ENCODE measurements at places on chromosomes 2 and 18.

- no peak for DNase-seq
Measured at GRCh38 chr2:11998218-11998617, 251.8 kb downstream of the LPIN1 start.

DNA sequence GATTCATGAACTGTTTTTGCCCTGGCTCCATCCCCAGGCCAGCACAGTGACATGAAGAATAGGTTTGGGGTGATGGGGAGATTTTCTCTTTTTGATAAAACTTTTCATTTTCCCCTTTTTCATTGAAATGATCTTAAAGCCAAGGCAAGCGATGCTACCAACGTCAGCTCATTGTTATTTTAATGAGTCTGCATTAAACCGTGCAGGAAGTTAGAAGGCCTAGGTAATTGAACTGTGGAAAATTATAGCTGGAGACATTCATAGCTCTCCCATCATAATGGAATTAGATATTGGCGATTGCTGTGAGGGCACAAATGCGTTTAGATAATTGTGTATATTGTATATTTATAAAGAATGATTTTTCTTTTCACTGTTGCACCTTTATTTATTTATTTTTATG is 33.2 kb downstream of the SMARCAL1 start:
- no peak for DNase-seq

DNA sequence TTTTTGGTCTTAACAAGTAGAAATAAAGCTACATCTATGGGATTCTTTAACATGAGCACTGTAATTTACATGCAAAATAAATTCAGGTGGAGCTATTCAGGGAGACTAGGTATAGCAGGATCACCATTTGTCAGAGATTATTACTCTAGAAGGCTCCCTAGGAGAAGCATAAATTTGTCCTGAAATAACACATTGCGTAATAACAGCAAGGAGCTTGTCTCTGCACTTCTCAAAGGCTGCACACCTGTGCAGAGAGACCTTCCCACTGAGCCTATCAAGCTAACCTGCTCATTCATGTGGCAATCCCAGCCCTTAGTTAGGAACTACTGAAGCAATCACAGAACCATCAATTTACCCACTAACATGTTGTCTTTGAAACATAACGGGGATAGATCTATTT is 437.4 kb upstream of the MC4R start:
- no peak for DNase-seq

DNA sequence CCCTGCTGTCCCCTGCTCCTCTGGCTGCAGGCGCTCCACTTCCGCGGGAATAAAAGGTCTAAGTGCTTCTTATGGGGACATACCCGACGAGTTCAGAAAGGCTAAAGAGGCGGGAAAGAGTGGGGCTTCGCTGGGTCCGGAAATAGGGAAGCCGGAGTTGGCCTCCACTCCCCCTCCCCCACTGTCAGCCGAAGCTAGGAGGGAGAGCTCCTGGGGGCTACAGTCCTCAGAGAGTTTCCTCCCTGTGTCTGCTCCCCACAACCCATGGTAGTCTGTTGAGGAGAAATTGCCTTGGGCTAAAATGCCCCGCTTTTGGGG is 7.2 kb downstream of the GAD1 start:
- DNase-seq: no peak

GRCh38 chr18:40016405-40016804 is 1938.6 kb upstream of the PIK3C3 start:
- no peak for DNase-seq

- DNase-seq: peak; percentile 21
Measured at GRCh38 chr2:236665572-236666118, 96.0 kb downstream of the ACKR3 start.

DNA sequence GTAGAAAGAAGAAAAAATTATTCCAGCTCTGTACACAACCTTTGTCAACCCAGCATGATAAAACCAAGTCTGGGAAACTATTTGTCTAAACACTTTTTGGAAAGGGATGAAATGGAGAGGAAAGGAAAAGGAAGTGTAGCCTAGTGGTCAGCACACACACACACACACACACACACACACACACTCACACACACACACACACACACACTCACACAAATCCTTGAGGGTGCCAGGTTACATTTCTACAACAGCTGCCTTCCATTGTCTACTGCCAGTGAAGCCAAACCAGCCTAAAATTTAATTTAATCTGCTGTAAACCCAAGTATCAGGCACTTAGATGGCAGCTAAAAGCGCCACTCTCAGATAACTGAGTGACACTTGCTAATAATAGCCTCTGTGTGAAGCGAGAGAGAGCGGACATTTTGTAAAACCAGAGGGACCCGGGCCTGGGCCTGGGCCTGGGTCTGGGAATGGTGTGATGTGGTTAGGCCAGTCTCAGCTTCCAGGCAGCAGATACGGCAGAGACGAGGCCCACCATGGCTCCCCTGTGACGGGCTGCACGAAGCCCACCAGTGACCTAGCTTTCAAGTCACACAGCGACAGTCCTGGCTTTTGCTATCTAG is 32.4 kb downstream of the BCL11A start:
- DNase-seq: no peak

GRCh38 chr2:233002829-233003657 is 10.0 kb downstream of the NGEF start:
- DNase-seq: no peak

GRCh38 chr2:73862987-73863386 is 29.8 kb upstream of the ACTG2 start:
- no peak for DNase-seq

GRCh38 chr2:134690629-134691215 is 28.1 kb downstream of the TMEM163 start:
- DNase-seq: no peak

DNA sequence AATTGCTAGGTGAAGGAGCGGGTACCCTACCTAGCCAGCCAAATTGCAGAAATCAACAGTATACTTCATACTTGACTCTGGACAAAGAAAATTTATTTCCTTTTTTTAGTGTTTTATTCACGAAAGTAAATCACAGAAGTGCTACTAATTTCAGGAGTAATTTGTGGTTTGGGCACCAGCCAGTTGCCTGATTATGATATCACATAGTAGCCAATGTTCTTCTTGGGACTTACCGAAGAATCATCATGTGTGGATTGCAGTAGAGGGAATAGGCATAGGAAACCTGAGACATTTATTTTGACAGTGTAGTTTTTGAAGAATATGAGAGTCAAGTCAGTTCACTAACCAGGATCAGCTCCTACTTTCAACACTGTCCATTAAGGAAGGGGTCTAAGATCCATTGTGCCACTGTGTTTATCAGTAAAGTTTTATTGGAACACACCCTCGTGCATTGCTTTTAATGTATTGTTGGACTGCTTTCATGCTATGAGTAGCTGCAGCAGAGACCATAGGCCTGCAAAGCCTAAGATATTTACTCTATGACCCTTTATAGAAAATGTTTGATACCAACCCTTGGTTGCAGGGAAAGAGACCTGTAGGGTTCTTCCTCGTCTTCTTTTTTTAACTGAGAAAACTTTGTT is 32.1 kb downstream of the TNFRSF11A start:
- no peak for DNase-seq

DNA sequence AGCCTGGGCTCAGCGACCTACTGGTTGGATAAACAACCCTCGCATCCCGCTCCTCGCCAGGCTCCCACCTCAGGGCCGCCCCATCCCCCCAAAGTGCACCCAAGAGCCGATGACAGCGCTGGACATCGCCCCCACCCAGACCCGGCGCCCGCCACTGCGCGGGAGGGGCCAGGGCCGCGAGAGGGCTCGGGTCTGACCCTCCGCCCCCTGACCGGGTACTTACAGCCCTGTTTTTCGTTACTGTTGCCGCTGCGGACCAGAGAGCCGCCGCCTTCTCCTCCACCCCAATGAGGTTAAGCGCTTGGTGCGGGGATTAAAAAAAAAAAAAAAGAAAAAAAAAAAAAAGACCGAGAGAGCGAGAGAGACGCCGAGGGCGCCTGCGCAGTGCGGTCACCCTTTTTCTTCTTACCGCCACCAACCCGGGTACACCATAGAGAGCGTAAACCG is at the start of gene CLASP1:
Gene CLASP1, minus strand, starts transcription at position 314 of the 447 bp plus-strand sequence. CDS start 43,567 bp downstream, outside the sequence.
- DNase-seq: peak; percentile 86

GRCh38 chr2:112730791-112731190 is 10.0 kb downstream of the NT5DC4 start:
- no peak for DNase-seq

DNA sequence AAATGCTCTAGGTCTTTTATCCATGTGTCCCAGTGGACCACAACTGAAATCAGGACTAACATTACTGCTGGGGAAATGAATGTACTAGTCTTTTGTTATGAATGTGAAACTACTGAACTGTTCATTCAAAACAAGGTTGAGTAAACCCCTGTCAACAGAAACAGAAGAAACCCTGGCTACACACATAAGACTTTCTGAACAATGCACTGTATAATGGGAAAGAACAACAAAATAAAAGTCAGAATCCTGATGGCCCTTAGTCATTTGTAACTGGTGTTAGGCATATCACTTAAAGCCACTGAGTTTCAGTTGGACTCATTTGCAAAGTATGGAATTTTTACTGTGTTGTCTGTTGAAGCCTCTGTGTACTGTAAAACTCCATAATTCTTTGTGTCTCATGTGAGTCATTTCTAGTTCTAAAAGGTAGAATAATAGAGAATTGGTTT is 77.0 kb upstream of the UBXN4 start:
- no peak for DNase-seq

GRCh38 chr2:205727174-205727573 is 44.9 kb downstream of the NRP2 start:
- no peak for DNase-seq

- no peak for DNase-seq
Measured at GRCh38 chr2:173347305-173348168, 7.1 kb upstream of the CDCA7 start.

GRCh38 chr2:206856513-206856912 is 82.8 kb upstream of the CPO start:
- DNase-seq: no peak

DNA sequence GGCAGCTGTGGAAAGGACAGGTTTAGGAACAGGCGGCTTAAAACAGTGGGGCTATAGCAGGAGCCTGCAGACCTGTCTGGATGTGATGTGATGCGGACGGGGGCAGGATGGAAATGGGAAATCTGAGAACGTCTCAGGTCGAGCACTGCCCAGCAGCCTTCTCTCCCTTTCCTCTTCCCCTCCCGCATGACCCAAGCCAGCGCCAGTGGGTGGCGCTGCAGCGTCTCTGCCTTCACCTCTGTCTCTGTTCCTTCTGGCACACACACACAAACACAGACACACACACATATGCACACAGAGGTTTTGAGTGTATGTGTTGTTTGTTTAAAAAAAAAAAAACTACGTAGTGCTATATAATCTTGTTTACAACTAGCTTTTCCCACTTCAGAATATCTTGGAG is 82.0 kb upstream of the SLC66A3 start:
- peak; percentile 84 for DNase-seq

DNA sequence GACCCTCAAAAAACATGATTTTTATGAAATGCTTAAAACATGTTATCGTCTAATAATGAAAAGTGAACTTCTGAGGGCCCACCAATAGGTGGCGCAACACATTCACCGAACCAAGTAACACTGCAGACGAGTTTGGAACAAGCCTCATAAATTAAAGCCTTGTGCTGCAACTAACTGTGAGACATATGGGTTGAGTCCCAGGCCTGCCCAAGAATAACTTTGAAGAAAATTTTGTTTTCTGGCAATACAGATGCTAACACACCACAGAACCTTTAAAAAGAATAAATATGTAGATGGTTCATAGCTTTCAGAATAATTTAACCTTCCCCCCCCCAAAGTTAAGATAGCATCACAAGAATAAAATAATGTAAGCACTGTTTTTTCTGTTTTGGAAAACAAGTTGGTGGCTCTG is 285.9 kb downstream of the RNF144A start:
- DNase-seq: peak; percentile 62

DNA sequence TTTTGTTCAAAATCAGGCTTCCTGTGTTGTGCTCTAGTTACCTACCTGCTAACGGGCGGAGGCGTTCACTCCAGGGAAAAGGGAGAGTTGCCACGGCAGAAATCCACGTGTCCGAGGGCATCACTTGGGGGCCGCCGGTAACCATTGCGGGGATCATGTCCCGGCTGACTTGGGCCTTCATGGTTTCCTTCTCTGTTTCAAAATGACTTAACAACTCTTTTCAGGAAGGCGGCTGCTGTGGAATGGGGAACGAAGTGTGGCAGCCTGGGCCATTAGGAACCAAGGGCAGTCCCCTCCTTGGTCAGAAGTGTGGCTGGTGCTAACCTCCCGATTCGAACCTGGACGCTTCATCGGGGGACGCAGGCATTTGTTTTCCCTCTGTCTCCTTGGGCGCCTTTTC is 56.8 kb downstream of the INPP5D start:
- DNase-seq: no peak

DNA sequence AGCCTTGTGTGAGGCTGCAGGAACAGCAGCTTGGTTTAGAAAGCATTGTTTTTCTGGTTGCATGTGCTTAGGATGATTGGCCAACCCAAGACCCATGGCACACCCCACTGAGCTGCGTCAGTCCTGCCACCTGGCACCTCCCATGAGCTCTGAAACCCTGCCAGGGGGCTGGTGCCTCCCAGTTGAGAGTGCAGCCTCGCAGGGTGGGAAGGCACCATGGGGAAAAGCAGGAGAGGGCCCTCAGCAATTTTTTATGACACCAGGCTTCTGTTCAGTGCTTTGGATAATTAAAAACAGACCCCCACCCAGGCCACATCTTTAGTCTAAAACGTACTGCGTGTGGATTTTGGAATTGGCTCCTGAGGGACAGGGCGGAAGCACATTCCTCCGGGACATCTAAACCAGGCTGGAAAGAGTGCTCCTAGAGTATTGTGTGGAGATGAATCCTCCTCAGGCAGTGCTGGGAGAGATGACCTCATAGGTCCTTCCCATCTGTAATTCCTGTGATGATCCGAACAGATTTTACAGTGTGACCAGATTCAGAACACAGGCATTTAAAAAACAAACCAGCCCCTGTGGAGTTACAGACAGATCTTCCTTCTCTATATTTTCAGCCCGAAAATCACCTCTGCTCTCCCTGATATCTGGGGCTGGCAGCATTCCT is 438.3 kb downstream of the ZNF521 start:
- no peak for DNase-seq

GRCh38 chr2:26542194-26542455 is 64.2 kb upstream of the OTOF start:
- DNase-seq: no peak

DNA sequence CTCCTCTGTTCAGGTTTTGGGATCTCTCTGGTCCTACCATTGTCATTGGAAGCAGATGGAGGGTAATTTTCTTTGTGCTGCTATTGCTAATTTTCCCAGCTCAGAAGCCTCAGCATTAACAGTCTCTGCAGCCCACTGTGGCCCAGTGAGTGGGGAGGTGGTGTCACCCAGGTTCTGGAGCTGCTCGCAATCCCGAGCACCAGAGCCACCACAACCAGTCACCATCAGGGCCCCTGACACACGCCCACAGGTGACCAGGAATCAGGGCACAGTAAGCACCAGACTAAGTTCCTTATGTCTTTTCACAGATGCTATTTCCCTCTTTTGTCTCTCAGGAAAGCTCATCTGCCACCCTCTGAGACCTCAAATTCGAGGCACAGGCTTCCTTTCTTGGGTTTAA is 87.9 kb downstream of the SEPTIN10 start:
- no peak for DNase-seq

DNA sequence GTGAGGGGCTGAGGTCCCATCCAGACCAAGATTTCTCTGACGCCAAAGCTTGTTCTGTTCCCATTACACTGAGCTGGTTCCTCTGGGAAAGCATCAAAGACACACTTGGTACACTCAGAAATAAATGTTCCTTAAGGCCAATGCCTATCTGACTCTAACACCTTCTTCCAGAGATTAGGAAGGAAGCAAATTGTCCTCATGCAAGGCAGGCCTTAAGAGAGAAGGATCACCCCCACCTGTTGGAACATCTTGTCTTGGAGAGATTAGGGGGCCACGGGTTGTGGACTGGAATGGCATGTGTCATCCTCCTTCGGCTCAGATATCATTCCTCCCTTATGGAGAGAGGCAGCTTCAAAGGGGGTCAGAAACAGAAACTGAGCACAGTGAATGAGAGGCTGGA is 100.2 kb downstream of the ANKRD44 start:
- no peak for DNase-seq

All from ecto neural progenitor cell (in vitro differentiated cells).